Activated T-helper 1 cell treated with anti-CD3 and anti-CD28 coated beads, Interleukin-12 subunit alpha, Interleukin-12 subunit beta, Interleukin-2, Interleukin-4 antibody, amounts not matched to agents 30 ng/mL and 10 ng/mL and 1 ng/mL, durations not matched to agents 14 hours and 24 hours and 36 hours (primary cell): ENCODE measurements at places on chromosomes 3 and 15. TPM values are rescaled to one million over a fixed set of nuclear protein-coding genes. Genes with fewer than 3 reads are reported as not detected.

DNA sequence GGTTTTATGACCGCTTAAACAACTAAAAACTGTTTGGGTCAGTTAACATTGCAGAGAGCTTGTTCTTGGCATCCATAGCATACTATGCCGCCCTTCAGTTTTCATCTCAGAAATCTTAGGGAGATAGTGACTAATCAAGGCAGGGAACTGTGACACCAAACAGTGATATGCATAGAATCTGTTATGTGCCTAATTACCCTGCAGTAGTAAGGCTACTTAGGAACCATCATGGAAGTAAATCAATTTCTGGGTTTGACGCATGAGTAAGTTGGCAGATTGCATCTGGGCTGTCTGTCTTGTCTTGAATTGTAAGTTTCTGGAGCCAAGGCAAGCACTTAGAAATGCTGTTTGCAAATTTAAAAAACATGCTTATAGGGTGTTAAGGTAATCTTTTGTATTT, 22.5 kb downstream of the KCTD6 start:
- DNase-seq: no peak

- no peak for DNase-seq
Observed at GRCh38 chr3:149701206-149701976, 43.6 kb upstream of the WWTR1 start.

FAM107A gene
- total RNA-seq: not detected in 2 replicates

DNA sequence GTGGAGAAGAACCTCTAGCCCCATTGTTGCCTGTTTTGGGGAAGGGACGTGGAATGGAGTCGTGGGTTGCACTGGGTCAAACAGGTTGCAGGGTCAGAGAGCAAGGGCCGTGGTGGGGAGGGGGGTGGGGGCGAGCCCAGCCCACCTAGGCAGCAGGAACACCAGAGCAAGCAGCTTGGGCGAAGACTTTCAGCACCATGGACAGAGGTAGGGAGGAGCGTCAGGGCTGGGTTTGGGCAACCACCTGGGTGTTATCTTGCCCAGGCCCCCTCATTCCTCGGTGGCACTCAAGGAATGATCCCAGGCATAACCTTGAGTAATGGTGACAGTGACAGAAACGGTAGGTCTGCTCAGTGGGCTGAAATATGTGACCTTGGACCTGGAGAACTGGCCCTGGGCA, 45.9 kb upstream of the TMEM115 start:
- peak; percentile 19 for DNase-seq

GRCh38 chr3:161558236-161558635, 61.6 kb downstream of the OTOL1 start:
- DNase-seq: no peak

ATP10A gene
- total RNA-seq: 42.8 and 47.9 TPM in 2 replicates

- DNase-seq: no peak
Observed at GRCh38 chr3:12983319-12983718, 89.9 kb downstream of the IQSEC1 start.

PRR20G gene
- total RNA-seq: not detected in 2 replicates

DNA sequence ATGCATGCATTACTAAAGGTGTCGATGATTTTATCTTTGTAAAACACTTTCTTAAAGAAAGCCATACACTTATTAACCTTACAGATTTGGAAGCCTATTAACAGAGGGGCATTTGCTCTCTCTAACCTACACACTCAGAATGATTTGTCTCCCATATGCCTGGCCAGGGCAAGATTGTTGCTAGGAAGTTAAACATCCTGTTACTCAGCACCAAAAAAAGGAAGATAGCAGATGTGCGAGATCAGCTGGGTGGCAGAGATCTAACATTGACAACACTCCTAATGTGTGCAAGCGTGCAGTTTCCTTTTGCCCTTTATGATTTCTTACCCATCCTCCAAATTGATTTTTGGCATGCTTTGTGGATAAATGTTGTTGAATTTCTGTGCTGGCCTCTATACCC, 73.9 kb upstream of the TMEM108 start:
- DNase-seq: no peak

- DNase-seq: no peak
Observed at GRCh38 chr15:29635513-29636098, 186.7 kb downstream of the TJP1 start.

GOLGA6L7 gene
- not detected in 2 replicates for total RNA-seq

- DNase-seq: no peak
Observed at GRCh38 chr3:124463234-124463633, 267.0 kb upstream of the UMPS start.

FBLN2 gene
- total RNA-seq: not detected in 2 replicates

GASK1A gene
- total RNA-seq: not detected in 2 replicates

DNA sequence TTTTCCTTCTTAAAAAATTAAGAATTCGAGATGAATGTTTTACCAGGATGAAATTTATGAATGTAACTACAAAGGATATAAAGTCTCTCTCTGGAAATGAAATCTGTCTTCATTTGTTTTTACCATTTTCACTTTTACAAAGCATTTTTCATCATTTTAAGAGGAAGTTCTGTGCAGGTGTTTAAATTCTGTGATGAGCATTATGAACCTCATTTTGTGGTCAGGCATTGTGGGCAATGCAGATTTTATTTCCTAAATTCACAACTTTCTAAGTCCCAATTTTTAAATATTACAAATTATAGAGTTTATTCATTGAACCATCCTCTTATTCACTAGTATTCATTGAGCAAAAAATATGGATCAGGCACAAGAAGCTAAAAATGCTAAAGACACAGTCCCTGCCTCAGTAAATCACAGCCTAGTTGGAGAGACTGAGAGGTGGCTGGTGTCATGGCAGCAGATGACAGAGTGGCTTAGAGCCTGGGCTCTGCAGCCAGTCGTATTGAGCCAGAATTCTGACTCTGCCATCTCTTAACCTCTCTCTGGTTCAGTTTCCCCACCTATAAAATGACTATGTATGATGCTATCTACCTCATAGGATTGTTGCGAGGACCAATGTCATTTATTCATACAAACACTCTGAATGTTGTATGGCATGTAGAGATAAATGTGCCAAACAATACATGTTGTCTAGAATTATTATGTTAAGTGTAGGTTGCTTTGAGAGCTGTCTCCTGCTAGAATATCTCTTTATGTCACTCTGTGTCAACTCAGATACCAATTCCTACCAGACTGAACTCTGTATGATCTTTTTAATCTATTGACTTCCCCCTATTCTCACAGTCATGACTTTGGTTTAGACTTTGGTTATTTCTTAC, 7.5 kb upstream of the TGFBR2 start:
- no peak for DNase-seq

- DNase-seq: no peak
Observed at GRCh38 chr3:35832140-35832571, 192.8 kb downstream of the ARPP21 start.

DNA sequence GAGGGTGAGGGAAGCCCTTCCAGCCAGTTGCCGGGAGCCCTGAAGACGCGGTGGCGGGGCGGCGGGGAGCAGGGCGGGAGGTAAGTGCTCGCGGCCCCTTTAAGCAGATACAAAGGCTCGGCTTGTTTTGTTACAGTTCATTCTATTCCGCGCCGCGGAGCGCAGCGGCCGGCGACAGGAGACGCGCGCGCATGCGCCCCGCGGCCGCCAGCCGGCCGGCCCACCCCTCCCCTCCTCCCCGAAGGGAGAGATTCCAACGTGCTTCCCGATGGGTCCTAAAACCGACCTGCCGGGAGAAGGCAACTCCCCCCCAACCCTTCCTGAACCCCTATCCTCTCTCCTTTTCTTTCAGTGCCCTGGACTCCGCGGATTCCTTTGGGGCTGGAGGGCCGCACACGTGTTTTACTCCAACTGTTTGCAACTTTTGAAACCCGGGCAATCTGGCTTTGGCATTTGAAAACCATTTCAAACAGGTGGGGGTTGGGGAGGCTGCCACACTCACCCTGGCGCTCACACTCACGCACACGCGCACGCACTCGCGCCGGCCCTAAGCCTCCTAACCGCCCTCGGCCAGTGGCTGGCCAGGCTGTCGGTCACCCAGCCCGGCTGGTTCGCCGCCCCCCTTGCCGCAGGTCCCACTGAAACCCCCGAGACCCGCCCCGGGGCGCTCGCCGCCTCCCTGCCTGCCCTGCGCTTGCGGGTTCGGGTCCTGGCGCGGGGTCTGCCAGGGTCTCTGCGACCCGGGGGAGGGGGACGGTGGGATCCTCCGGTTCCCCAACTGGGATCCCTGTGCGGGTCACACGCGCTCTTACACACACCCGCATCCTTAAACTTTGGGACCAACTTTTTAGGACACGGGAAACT, at the start of gene MAGI1:
Gene MAGI1, minus strand, starts transcription at position 193 of the 864 bp plus-strand sequence. CDS start 610 bp downstream, outside the sequence.
- DNase-seq: peak; percentile 12

- no peak for DNase-seq
Observed at GRCh38 chr3:163785693-163786092, 1292.6 kb downstream of the SI start.

CPNE9 gene
- total RNA-seq: 0.93 TPM in 1 of 2 replicates, not detected in the other

RGMA gene
- 0.34 and 0.54 TPM in 2 replicates for total RNA-seq

DNA sequence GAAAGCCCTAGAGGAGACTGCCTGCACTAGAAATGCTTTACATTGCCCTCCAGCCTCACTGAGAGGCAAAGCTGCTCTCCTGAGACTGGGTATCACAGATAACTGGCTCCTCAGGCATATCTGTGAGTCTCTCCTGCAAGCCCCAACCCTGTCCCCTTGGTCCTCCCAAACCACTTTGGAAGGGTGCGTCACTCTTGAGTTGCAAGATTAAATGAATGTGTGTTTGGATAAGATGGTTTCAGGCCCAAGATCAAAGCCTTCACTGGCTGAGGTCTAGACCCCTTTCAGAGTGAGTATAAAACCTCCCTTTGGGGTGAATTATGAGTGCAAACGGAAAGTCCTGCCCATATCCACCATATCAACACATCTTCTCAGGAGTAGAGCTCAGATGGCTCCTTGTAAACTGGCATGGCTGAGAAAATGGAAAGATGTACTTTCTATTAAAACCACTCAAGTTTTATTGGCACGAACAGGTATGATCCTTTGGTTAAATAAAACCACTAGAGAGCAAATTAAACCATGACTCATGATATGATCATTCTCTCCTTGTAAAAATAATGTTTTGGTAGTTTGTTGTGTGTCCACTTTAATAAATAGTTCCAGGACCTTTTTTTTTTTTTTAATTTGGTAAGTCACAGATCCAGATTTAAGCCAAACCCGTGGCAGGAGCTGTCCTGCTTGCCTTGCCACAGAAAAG, 164.0 kb downstream of the CHST2 start:
- DNase-seq: no peak

FOXP1 gene
- 94.8 and 97.6 TPM in 2 replicates for total RNA-seq

DNA sequence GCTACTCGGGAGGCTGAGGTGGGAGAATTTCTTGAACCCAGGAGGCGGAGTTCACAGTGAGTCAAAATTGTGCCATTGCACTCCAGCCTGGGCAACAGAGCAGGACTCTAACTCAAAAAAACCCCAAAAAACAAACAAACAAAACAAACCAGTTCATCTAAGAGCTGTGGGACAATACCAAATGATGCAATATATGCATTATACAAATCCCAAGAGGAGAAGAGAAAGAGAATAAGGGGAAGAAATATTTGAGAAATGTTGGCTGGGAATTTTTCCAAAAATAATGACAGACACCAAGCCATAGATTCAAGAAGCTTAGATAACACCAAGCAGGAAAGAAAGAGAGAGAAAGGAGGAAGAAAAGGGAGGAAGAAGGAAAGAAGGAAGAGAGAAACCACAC, 82.5 kb downstream of the KLF13 start:
- DNase-seq: no peak

GOLGA8S gene
- total RNA-seq: 0.08 and 0.15 TPM in 2 replicates

- no peak for DNase-seq
Observed at GRCh38 chr3:31247850-31248562, 284.7 kb upstream of the STT3B start.

LMCD1 gene
- total RNA-seq: 0.52 and 0.83 TPM in 2 replicates

GTF2E1 gene
- 25.3 and 29.2 TPM in 2 replicates for total RNA-seq

DNA sequence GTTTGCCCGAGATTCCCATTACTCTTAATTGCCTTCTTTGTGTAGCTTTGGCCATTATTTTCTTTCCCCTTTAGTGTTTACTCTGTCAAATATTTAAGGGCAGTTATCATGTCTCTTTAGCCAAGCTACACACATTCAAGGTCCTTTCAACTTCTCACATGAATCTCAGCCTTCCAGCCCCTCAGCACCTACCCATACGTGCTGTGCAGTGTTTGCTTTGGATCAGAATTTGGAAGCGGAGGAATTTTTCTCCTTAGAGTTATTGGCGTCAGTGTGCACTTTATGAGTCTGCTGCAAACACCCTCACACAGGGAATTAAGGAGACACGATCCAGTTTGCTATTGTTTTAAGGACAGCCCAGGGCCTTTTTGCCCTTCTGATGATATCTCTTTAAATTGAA, 231.6 kb downstream of the CACNA2D3 start:
- DNase-seq: no peak

PP2D1 gene
- not detected in 2 replicates for total RNA-seq

DNA sequence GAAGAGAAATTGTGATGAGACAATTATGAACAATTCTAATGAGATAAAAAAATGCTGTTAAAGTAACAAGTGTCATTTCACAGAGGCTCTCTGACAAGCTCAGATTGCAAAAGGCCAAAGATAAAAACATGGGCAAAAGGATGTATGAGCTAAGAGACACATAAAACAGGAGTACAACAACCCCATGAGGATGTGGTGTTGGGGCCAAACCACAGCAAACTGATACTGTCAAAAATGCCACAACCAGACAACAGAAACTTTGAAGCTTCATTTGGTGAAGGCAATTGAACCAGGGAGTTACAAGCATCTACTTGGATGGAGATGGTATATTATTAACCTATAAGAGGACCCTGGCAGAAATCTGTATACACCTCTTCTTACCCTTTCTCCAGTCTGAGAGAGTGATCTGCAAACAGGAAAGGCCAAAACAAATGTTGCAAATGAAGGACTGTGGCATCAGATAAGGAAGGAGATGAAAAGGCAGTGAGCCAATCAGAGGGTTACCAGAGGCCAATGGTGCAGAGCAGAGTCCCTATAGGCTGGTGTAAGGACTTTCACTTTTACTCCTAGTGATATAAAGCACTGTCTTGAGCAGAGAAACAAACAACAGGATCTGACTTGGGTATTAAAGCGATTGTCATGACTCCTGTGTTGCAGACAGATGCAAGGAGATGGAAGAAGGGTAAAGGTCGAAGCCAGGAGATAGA, 659.0 kb downstream of the NTRK3 start:
- DNase-seq: peak; percentile 36

GP5 gene
- total RNA-seq: 0.27 and 0.31 TPM in 2 replicates

HAUS2 gene
- total RNA-seq: 43.2 and 46.7 TPM in 2 replicates

- DNase-seq: no peak
Observed at GRCh38 chr3:50174947-50175524, 16.4 kb upstream of the GNAT1 start.

DNA sequence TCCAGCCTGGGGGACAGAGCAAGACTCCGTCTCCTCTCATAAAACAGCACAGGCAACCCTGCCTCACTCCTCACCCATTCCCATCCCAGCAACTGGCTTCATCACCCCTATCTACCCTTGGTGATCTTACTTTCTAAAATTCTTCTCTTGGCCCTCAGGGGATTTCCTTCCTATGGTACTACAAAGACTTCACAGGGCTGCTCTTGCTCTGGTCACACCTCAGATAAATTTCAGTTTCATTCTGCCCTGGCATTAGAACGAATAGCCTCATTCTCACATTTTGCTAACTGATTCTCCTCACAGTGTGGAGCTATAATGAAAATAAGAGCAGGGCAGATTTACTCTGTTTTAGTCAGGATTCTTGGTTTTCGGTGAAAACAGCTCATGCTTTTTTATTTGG, 22.1 kb upstream of the CRBN start:
- DNase-seq: no peak

- no peak for DNase-seq
Observed at GRCh38 chr3:195711813-195712534, 8.8 kb upstream of the MUC20 start.

COL6A5 gene
- 0.02 and 0.16 TPM in 2 replicates for total RNA-seq

GOLGA6D gene
- total RNA-seq: not detected in 2 replicates

- DNase-seq: no peak
Observed at GRCh38 chr3:119098619-119099222, 47.2 kb upstream of the TEX55 start.
